Panc1 (cell line): ENCODE measurements at places on chromosomes 13 and 19. TPM values are rescaled to one million over a fixed set of nuclear protein-coding genes. Genes with fewer than 3 reads are reported as not detected.

Gene ZNF283
- total RNA-seq, result 6.9 TPM

Gene ZNF507
- 28.3 TPM for total RNA-seq

Gene ZNF709
- 4.0 TPM for total RNA-seq

Gene GDF15
- 335 TPM for total RNA-seq

Gene ZNF761
- total RNA-seq, result 21.8 TPM
